ENCODE measurements at places on chromosomes 2 and 18.

DNA sequence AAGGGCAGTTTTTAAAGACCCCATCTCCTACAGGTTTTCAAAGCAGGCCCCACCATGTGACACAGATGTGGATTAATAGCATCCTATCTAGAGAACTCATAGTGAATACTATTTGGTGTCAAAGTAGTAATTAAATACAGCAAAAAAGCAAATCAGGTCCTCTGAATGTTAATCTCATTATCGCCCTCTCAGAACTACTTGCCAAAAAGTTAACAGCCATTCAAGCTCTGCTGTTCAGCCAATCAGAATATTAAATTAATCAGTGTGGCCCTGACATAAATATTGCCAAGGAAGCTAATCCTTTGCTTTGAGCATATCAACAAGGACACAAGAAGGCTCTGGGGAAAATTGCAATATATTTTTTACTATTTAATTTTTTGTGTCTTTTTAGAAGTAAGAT lies 428.9 kb upstream of the SOX11 start:
- no peaks in the 10 kb centered on the region for H3K36me3 ChIP-seq
- H3K27me3 ChIP-seq = no peaks in the 10 kb centered on the region
- no peaks in the 10 kb centered on the region for H3K4me1 ChIP-seq
- no peak overlapping the region for H3K4me3 ChIP-seq
- no peak for DNase-seq

- H3K36me3 ChIP-seq = no peaks in the 10 kb centered on the region
- no peak for DNase-seq
- no peaks in the 10 kb centered on the region for H3K27me3 ChIP-seq
- no peak overlapping the region for H3K27ac ChIP-seq
- no peak overlapping the region for H3K4me3 ChIP-seq
Observed at GRCh38 chr2:52916981-52917380, 850.6 kb upstream of the CHAC2 start.

DNA sequence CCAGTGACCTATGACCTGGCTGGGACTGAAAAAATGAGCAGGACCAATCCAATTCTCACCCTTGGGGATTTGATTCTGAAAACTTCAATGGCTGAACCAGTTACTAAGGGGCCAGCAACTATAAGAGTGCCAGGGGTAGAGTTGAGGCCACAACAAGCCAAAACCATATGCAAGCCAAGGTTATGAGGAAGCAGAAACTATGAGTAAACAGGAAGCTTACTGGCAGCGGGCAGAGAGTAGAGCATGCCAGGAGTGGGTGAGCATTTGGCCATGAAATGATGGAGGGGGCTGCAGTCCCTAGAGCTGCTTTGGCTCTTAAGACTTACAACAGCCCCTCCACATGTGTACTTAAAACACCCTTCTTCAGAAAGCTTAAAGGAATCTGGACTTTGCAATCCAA lies 82.4 kb downstream of the RBMS1 start:
- H3K27me3 ChIP-seq = peaks cover 15% of the 10 kb centered on the region
- no peak for DNase-seq
- H3K4me3 ChIP-seq = no peak overlapping the region
- no peaks in the 10 kb centered on the region for H3K36me3 ChIP-seq
- H3K27ac ChIP-seq = no peak overlapping the region

DNA sequence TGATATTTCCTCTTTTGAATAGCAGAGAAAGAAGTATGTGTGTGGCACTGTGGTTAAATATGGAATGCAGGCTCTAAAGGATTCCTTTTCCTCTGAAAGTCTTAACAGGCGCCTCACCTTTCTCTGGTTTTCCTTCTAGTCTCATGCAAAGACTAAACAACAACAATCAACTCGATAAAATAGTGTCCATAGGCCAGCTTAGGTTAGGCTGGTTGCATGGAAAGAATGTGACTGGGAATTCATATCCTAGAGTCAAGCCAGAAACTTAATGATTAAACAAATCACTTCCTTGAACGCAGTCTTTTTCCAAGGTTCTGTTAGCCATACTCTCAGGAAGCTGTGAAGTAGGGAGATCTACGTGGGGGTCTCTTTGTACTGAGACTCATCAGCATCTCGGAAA lies 800.8 kb upstream of the ID2 start:
- H3K27me3 ChIP-seq = no peaks in the 10 kb centered on the region

Data from K562 (cell line).